IPS-NIHi11 (cell line): ENCODE measurements at places on chromosomes 2 and 18.

DNA sequence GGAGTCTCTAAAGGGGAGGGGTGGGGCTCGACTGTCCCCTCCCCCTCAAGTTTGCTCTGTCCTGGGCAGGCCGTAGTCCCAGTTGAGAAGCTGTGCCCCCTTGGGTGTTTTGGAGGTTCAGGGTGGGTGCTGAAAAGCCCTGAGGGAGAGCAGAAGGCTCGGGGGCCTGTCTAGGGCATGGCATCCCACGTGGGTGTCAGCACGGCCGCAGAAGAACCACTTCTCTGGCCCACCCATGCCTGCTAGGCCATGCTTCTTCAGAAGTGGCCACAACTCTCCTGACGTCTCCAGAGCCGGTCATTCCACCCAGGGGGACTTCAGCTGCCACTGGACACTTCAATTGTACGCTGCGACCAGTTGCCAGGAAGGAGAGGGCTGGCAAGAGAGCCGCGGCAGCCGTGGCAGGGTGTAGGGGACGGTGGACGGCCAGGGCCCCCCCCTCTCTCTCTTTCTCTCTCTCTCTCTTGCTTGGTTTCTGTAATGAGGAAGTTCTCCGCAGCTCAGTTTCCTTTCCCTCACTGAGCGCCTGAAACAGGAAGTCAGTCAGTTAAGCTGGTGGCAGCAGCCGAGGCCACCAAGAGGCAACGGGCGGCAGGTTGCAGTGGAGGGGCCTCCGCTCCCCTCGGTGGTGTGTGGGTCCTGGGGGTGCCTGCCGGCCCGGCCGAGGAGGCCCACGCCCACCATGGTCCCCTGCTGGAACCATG is at the start of gene INPP5D:
INPP5D (plus strand) TSS at position 546 of the 704 bp plus-strand sequence; CDS start at position 683, 137 bp downstream.
- DNase-seq, result no peak

DNA sequence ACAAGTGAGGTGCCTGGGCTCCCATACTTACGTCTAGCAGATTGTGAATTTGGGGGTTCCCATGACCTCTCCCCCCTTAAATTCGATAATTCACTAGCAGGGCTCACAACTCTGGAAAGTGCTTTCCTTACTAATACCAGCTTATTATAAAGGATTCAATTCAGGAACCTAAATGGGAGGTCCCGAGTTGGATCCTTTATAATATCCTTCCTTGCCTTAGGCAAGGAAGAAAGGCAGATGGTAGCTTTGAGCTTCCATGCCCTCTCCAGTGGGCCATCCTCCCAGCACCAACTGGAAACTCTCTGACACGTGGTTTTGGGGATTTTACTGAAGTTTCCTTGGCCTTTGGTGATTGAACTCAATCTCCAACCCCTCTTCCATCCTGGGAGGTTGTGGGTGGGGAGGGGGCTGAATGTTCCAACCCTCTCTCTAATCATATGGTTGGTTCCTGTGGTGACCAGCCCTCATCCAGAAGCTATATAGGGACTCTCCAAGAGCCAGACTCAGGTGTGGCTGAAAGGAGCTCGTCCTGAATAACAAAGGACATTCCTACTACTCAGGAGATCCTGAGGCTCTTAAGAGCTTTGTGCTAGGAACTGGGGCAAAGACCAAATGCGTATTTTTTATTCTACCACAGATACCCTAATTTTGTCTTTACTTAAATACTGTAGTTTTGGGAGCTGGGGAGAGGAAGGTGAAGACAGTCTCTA is 62.2 kb downstream of the HAUS1 start:
- DNase-seq, result peak; percentile 42

DNA sequence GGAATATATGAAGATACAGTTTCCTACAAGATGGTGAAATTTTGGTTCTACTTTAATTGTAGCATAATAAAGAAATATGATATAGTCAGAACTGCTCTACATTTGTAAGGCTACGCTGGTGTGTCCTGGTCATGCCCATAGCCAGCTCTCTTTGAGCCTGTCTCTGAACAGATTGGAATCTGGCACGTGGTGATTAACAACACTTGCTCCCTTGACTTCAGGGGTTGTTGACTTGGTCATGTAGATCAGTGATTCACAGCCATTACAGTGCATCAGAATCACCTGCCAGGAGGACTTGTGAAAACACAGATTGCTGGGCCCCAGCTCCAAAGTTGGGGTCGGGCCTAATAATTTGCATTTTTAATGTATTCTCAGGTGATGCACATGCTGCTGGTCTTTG is 80.4 kb downstream of the PTPRM start:
- DNase-seq, result no peak

- DNase-seq, result no peak
Observed at GRCh38 chr2:240369335-240369734, 66.1 kb upstream of the GPC1 start.

- no peak for DNase-seq
Observed at GRCh38 chr2:140512106-140512505, 1618.7 kb downstream of the LRP1B start.

DNA sequence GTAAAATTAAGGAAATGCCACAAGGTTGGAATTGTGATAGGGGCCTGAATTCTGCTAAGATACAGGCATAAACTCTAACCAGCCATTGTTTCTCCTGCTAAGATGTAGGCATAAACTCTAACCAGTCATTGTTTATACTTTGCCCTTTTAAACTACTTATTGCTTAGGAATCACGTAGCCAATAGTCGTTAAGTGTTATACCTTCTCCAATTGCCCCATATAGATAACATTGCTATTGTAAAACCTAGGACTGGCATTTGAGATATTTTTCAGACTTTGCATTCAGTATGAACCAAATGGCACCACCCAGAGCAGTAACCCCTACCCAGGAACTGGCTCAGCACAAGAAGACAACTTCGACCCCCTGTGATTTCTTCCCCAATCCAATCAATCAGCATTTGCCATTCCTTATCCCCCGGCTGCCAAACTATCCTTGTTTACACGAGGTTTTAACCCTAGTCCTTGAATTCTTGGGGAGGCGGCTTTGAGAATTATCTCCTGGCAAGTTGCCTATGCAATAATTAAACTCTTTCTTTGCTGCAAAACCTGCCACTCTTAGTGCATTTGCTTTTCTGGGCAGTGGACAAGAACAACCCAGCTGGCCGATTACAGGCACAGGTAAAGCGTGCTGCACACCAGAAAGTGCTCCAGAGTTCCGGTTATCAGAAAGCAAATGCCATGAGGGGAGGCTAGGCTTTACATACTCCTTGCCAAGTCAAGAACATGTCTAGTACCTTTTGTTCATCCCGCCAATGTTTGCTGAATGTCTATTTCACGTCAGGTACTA is 167.6 kb downstream of the LAMA1 start:
- no peak for DNase-seq

GRCh38 chr18:68448736-68449135 is 266.2 kb downstream of the TMX3 start:
- no peak for DNase-seq

DNA sequence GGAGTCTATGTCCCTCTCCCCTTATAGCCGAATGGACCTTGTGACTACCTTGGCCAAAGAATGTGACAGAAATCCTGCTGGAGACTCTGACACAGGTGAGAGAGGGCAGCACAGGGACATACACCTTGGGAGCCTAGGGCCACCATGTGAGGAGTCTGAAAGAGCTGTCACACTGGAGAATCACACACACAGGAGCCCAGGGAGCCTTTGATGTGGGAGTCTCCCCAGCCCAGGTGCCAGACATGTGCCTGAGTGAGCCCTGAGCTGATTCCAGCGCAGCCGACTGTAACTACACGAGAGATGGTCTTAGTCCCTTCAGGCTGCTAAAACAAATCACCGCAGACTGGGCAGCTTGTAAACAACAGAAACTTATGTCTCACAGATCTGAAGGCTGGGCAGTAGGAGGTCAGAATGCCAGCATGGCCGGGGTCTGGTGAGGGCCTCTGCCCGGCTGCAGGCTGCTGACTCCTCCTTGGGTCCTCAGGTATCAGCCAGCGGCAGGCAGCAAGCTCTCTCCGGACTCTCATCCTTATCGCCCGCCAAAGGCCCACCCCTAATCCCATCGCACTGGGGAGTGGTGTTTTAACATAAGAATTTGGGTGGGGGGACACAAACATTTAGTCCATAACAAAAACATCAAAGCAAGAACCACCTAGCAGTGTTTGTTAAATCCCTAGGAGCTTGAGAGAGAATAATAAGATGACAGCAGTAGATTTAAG is 63.8 kb upstream of the GPR45 start:
- peak; percentile 53 for DNase-seq

- no peak for DNase-seq
Observed at GRCh38 chr2:9329497-9329896, 93.8 kb downstream of the ITGB1BP1 start.

GRCh38 chr2:167942366-167943081 is 304.9 kb downstream of the STK39 start:
- no peak for DNase-seq

DNA sequence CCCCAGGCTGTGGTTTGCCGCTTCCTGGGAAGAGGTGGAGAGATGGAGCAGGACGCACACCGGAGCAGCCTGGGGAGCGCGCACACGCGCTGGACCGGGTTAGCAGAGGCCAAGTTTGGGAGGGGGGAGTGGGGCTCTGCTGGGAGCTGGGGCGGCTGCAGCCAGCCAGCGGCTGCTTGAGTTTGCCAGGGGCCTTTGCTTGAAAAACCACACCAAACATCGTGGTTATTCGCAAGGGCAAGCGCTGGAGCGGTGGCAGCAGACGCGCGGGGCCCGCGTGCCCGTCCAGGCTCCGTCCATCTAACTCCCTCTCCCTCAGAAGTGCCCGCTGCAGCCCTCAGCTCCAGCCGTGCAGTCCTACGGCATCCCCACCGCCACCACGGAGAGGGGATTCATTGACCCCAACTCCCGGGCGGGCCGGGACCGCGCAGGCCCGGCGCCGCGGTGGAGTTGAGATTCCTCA is 4.6 kb downstream of the PTGR3 start:
- peak; percentile 57 for DNase-seq

DNA sequence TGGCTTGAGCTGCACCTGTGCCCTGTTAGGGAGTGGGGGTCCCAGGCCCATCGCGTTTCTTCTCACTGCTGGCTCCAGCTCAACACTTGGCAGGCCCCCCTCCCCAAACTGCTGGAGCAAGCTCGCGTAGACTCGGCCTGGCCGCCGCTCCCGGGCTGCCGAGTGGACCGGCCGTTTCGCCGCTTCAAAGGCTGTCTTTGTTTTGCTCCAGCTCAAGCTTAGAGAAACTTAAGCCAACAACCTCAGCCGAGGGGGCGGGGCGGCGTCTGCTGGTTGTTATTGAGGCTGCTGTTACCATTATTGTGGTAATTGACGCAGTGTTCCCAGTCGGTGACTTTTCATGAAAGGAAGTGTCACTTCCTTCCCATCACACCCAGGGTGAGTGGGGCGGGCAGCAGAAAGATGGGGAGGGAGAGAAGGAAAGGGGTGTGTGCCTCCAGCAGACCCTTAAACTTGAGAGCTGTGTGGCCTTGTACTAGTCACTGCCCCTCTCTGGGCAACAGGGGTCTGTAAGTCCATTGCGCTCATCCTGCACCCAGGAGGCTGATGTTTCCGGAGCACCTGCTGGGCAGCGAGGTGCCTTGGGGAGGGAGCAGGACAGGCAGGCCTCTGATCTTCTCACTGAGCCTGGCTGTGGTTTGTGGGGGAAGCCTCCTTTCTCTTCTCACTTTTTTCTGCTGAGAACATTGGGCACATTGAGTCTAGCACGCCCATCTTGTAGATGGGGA is 2.1 kb downstream of the ARID5A start:
- peak; percentile 61 for DNase-seq

DNA sequence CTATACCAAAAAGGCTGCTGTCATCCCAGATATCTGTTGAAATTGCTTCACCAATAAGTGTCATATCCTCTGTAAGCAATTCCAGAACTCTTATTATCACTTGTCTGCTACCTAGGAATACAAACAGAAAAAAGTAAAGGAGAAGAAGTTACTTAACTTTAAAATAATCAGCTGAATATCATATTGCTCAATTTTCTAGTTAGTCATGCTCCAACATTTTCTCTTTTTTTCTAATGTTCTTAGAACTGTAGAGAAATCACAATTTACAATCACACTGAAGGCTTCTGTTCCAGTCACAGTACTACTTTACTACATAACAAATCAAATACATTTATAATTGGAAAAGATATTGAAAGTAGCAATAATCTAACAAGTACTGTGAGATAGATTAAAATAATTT is 17.4 kb downstream of the RTTN start:
- DNase-seq, result no peak

- DNase-seq, result no peak
Observed at GRCh38 chr18:79938196-79938595, 13.3 kb downstream of the SLC66A2 start.

DNA sequence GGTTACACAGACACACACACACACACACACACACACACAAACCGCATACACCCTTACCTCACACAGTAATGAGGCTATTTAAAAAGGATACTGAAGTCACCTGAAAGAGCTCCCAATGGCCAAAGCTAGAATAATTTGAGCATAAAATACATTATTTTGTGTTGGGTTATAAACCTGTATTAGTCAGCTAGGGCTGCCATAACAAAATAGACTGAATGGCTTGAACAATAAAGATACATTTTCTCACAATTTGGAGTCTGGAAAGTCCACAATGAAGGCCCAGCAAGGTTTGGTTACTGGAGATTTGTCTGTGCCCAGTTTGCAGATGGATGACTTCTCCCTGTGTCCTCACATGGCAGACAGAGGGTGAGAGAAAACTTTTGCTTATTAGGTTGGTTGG is 605.4 kb upstream of the REG3G start:
- no peak for DNase-seq

DNA sequence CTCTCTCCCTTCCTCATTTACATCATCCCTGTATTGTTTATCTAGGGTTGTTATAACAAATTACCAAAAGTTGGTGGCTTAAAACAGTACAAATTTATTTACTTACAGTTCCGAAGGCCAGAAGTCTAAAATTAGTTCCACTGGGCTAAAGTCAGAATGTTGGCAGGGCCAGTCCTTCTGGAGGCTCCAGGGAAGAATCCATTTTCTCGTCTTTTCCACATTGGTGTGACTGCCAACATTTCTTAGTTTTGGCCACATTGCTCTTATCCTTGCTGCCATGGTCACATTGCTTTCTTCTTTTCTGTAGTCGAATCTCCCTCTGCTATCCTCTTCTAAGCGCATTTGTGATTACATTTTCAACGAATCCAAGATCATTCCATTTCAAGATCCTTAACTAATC is 34.7 kb downstream of the ICOS start:
- no peak for DNase-seq

GRCh38 chr2:240840435-240841060 is 20.5 kb upstream of the KIF1A start:
- DNase-seq, result peak; percentile 84

GRCh38 chr2:58540681-58541080 is 299.6 kb upstream of the FANCL start:
- peak; percentile 38 for DNase-seq

GRCh38 chr2:33340280-33340679 is 136.2 kb upstream of the RASGRP3 start:
- no peak for DNase-seq
